Right lung (tissue), 10 donors: ENCODE measurements at places on chromosomes 12 and 14. TPM values are rescaled to one million over a fixed set of nuclear protein-coding genes. Genes with fewer than 3 reads are reported as not detected.

DNA sequence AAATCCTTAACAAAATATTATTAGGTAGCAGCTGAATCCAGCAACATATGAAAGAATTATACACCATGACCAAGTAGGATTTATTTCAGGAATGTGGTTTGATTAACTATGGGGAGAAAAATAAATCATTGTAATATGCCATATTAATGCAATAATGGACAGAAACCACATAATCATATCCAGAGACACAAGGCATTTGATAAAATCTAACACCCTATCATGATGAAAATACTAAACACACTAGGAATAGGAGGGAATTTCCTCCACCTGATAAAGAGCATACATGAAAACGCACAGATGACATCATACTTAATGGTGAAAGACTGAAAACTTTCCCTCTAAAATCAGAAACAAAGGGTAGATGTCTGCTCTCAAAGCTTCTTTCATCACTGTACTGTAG lies 238.9 kb downstream of the PHLDA1 start:
- DNase-seq = no peak

The SELPLG gene
- 4.0 TPM for polyA plus RNA-seq

DNA sequence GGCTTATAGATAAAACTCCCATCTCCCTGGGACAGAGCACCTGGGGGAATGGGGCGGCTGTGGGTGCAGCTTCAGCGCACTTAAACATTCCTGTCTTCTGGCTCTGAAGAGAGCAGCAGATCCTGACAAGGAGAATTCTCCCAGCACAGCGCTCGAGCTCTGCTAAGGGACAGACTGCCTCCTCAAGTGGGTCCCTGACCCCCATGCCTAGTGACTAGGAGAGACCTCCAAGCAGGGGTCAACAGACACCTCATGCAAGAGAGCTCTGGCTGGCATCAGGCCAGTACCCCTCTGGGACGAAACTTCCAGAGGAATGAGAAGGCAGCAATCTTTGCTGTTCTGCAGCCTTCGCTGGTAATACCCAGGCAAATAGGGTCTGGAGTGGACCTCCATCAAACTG lies 28.1 kb upstream of the CD163L1 start:
- DNase-seq = no peak

The SRSF5 gene
- 753 TPM for polyA plus RNA-seq

DNA sequence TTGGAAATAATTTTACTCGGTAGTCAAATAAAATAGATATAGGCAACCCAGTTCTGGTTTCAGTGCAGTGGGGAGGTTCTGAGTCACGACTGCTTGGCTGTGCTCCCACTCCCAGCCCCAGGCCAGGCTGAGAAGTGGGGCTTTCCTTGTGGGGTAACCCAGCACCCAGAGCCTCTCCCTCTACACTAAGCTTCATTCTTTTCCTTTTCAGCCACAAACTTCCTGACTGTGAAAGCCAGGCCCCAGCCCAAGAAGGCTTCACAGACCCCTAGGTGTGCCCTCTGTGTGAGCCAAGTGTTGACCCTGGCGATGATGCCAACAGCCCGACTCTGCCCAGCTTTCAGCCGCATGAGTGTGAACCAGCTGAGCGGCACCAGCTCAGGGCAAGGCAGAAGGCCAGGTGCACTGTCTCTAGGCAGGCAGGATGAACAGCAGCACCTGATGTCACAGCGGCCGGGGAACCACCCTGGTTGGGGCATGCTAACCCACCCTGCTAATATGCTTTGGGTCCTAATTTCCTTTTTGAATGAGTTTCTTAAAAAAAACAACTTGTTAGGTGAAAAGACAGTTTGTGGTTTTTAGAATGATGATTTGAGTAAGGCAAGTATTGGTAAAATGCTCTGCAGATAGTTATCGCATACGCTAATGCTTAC lies 42.2 kb upstream of the ATP23 start:
- no peak for DNase-seq

DNA sequence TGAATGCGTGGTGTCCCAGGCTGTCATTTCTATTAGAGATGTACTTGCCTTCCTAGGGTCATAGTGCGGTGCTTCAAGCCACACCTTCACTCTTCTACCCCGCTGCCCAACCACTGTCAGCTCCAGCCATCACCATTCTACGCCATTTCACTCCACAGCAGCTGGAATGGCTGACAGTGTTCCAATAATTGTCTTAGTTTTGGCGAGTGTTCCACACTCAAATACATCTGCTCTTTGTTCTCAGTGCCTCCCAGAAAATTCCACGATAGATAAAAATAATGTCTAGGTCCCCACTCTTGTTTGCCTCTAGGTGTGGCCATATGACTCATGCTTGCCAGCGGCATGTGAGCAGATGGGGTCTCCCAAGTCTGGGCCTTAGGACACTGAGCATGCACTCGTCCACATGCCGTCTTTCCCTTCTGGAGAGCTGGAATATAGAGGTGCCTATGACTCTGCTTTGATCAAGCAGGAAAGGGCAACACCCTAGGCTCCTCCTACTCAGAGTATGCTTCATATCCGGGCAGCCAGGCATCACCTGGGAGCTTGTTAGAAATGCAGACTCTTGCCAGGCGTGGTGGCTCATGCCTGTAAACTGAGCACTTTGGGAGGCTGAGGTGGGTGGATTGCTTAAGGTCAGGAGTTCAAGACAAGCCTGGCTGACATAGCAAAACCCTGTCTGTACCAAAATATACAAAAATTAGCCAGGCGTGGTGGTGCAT lies 163.0 kb downstream of the BRMS1L start:
- no peak for DNase-seq

The OTX2 gene
- not detected for polyA plus RNA-seq

The SLC17A8 gene
- 3.2 TPM for polyA plus RNA-seq

DNA sequence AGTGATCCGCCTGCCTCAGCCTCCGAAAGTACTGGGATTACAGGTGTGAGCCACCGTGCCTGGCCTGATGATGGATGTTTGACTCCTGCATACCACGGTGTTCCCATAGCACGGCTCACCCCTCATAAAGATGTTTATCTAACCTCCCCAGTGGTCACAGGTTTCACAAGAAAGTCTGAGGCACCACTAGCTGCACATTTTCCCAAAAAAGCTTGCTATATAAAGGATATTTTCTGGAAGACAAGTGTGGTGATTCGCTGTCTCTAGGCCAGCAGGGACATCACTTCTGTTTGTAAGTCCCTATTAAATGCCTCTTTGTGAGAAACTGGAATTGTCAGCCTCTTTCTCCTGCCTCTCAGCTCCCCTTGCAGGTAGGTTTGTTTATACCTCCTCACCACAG lies 18.3 kb downstream of the PLEK2 start:
- DNase-seq = no peak

- no peak for DNase-seq
Observed at GRCh38 chr14:75338398-75338797, 59.8 kb downstream of the FOS start.

GRCh38 chr12:109592905-109593272 lies 19.3 kb downstream of the MVK start:
- DNase-seq = no peak

GRCh38 chr12:119589097-119589496 lies 4.5 kb upstream of the TMEM233 start:
- DNase-seq = no peak

DNA sequence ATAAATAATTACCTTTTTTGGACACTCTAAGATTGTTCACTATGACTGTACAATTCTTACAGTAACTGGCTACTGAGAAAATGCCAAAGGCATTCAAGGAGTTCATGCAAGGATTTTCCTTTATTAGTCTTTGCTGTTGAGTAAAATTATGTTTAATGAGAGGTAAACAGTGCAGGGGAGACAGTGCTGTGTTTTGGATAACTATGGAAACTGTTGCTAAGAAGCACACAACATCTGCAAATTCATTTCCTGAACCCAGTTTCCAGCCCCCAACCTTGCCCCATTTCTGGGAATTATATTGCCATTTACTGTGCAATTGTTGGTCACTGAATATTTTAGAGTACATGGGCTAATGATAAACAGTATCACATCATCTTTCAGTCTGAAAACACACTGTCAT lies 1005.8 kb downstream of the TRHDE start:
- DNase-seq = no peak

GRCh38 chr14:35292770-35293561 lies 784 bp downstream of the PSMA6 start:
- no peak for DNase-seq

The B3GNT4 gene
- 0.98 TPM for polyA plus RNA-seq

DNA sequence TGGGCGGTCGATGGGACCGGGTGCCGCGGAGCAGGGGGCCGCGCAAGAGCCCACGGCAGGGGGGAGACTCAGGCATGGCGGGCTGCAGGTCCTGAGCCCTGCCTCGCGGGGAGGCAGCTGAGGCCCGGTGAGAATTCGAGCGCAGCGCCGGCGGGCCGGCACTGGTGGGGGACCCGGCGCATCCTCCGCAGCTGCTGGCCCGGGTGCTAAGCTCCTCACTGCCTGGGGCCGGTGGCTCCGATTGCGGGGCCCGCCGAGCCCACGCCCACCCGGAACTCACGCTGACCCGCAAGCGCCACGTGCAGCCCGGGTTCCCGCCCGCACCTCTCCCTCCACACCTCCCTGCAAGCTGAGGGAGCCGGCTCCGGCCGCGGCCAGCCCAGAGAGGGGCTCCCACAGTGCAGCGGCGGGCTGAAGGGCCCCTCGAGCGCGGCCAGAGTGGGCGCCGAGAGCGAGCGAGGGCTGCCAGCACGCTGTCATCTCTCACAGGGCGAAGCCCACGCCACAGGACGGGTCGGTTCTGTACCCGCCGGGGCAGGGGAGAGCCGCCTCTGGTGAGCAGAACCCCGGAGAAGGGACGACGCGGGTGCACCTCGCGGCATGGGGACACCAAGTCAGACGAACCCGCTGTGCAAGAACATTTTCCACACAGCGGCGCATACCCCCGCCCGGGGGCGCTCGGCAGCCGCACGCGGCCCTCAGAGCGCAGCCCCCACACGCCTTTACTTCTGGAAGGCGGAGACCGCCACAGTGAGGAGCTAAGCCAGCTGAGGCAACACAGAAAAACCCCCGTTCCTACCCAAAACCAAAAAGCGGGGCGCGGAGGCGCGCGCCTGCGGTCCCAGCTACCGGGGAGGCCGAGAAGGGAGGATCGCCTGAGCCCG lies 1.2 kb upstream of the SIVA1 start:
- DNase-seq = no peak

GRCh38 chr12:77324416-77324762 lies 259.0 kb upstream of the E2F7 start:
- DNase-seq = no peak

- no peak for DNase-seq
Observed at GRCh38 chr14:36346052-36346451, 25.6 kb upstream of the MBIP start.

DNA sequence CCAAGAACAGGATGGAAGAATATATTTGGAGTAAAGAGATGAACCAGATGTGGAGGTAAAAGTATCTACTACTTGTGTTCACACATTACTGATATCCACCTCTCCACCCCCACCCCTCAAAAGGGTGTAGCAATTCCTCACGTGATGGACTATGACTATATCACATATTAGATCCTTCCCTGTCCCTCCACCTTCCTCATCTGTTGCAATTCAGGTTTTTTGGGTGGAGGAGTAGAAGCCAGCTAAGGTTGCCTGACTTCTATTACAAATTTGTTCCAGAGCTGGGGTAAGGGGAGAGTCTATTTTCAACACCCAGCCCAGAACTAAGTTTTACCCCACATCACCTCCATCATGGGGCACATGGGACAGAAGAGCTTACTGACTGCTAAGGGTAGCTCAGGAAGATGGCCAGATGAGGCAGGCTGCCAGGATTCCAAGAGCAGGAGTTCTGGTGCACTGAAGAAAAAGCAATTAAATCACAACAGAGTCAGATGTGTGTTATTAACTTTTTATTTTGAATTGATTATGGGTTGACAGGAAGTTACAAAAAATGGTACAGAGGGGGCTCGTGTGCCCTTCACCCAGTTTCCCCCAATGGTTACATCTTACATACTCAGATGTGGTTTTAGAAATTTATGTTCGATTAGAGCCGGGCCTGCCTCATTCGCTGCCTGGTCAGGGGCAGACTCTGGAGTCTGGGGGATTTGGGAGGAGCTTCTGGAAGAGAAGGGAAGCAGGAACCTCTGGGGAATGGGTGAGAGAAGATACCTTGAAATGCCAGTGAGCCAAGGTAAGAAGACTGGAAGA lies 2.1 kb downstream of the RNASE13 start:
- DNase-seq = no peak

GRCh38 chr14:85444635-85445034 lies 85.3 kb upstream of the FLRT2 start:
- DNase-seq = no peak

DNA sequence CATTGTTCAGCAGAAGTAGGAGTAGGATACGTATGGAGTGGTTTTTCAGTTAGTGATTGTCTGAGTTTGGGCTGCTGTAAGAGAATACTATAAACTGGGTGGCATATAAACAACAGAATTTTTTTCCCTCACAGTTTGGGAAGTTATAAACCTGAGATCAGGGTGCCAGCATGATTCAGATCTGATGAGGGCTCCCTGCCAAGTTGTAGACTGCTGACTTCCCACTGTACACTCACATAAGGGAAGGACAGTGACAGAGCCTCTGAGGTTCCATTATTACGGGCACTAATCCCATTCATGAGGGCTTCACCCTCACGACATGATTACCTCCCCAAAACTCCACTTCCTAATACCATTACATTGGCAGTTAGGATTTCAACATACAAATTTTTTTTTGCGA lies 50.7 kb downstream of the ACSM4 start:
- DNase-seq = no peak

The DIO3 gene
- polyA plus RNA-seq = 0.50 TPM

The PRR13 gene
- 102 TPM for polyA plus RNA-seq
